ENCODE measurements at places on chromosomes 7 and 10.

DNA sequence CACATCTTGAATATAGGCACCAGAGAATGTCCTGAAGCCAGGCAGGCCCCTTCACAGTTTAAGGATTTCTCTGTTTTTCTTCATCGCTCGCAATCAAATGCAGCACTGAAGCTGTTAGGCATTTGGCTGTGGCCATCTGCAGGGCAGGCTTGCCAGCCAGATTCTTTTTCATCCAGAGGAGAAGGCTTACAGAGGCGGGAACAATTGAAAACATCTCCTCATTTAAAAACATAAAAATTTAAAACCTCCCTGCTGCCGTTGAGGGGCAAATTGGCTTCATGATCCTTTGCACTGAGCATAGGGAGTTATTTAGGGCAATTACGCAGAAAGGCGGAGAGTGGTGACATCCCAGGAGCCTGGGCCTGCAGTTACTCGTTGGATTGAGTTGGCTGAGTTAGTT lies 500.0 kb downstream of the TYW1 start:
- no peak for DNase-seq

DNA sequence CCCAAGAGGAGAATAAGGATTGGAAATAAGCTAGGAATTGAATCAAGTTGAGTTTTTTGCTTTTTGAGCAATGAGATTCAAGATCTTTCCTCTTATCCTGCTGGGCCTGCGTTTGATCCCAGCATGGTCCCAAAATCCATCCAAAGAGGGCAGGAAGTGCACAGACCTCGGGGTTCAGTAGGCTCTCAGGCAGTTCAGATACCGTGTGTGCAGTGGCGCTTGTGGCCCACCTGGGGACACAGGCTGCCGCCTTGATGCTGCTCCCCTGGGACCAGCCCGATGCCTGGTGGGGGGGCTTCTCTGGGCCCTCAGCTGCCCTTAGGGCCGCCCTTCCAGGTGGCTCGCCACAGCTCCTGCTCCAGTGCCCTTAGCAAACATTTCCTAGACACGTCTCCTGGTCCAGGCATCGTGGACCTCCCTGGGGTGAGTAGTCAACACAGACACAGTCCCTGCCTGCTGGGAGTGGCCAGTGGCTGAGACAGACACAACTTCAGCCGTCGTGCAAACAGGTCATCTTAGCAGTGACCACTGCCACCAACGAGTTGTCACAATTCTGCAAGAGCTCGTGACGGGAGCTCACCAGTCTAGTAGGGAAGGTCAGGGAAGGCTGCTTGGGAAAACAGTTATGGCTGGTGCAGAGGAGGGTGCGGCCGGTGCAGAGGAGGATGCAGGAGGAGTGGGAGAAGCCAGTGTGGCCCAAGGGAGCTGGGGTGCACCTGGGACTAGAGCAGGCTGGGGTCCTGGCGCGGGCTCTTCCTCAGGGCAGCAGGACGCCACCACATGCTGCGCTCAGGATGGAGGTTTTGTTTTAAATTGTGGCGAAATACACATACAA lies 21.7 kb upstream of the JAKMIP3 start:
- no peak for DNase-seq

DNA sequence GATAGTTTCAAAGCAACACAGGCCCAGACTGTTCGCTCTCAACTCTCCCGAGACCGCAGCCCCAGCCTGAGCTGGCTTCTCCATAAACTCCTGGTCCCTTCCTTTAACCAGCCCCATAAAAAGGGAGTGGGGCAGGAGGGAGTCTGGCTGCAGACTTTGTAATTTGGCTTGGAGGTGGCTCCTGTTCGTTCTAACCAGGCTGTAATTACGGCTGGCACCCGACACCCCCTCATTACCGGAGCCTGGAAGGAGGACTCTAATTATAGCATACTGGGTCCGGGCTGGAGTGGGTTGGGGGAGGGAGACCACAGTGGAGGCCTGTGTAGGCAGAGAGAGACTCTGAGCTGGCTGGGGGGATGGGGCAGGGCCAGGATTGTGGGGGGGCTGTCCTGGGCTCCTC lies 49.7 kb downstream of the UNC5B start:
- DNase-seq = peak; percentile 70

- DNase-seq = no peak
Measured at GRCh38 chr10:58444321-58444720, 59.1 kb downstream of the TFAM start.

DNA sequence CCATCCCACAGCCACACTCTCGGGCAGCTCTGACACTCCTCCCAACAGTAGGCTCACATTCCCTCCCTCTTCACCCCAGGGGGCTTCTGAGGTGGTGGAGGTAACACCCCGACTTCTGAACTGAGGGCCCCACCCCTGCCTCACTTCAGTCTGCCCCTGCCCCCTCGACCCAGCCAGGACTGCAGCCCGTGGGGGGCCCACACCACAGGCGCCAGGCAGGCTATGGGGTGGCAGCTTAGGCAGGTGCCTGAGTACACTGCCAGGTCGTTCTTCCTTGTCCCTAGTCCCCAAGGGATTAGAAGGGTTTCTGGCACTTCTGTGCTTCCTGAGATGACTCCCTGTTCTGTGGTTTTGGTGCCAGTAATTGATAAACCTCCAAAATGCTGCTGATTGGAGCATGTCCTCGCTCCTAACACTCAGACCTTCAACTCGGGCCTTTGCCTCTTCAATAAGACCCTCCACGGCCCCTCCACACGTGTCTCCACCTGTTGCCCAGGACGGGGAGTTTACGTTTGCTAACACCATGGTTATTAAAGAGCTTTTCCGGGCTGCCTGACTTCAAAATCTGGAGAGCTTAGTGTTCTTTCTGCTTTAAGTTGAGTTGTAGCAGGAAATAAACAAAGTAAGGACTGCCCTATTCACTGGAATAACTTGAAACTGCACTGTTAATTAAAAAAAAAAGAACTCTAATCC lies 23.8 kb upstream of the LARP4B start:
- DNase-seq = no peak

- no peak for DNase-seq
Measured at GRCh38 chr7:7799138-7799537, 80.7 kb upstream of the RPA3 start.

DNA sequence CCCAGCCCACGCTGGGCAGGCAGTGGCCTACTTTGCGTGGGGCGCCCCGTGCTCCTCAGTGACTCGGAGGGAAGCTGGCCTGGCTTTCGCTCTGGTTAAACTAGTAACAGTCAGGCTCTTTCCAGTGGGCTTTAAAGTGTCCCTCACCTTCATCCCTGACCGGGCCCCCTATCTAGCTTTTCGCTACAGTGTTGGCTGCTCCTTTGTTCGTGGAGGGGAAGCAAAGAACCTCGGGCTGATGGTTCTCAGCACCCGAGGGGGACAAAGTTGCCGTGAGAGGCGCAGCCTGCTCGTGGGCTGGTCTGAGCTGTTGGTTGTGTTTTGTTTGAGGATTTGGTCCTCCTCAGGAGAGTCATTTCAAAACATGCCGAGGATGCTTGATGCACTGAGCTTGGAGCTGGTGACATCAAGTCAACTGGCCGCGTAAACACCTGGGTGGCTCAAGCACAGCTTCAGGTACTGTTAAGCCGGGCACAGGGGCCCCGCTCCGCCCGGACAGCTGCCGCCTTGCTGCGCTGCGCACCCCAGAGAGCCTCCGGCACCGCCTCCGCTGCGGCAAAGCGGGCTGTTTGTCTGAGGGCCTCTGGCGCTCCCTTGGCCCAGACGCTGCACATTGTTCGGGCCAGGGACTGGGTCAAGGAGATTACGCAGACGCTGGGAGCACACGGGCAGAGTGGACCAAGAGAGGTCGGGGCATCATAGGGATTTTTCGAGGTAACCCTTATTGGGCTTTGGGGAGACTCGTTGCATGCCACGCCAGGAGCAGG lies 1.6 kb downstream of the DLX6 start:
- DNase-seq = no peak
